ENCODE measurements at places on chromosomes 2 and 18.

GRCh38 chr18:77157312-77157711, 24.7 kb upstream of the MBP start:
- no peak for ATAC-seq

GRCh38 chr18:43482136-43482535, 204.8 kb upstream of the SYT4 start:
- ATAC-seq, result no peak

GRCh38 chr2:42450136-42450535, 43.6 kb downstream of the KCNG3 start:
- ATAC-seq, result no peak

DNA sequence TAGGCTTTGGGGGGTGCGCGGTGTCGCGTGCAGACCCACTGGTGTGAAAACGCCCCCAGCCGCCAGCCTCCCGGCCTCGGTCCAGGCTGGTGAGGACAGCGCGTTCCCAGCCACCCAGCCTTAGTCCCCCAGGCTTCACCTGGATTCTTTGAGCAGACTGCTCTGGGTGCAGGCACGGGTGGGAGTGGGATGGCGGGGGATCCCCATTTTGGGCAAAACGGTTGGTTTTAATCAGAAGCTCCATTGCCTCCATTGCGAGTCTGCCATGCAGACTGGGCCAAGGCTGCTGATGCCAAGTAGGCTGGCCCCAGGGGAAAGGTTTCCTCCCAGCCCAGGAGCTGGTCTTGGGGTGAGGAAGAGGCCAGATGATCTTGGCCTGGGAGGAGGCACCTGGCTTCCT, 445 bp downstream of the MLPH start:
- no peak for ATAC-seq

DNA sequence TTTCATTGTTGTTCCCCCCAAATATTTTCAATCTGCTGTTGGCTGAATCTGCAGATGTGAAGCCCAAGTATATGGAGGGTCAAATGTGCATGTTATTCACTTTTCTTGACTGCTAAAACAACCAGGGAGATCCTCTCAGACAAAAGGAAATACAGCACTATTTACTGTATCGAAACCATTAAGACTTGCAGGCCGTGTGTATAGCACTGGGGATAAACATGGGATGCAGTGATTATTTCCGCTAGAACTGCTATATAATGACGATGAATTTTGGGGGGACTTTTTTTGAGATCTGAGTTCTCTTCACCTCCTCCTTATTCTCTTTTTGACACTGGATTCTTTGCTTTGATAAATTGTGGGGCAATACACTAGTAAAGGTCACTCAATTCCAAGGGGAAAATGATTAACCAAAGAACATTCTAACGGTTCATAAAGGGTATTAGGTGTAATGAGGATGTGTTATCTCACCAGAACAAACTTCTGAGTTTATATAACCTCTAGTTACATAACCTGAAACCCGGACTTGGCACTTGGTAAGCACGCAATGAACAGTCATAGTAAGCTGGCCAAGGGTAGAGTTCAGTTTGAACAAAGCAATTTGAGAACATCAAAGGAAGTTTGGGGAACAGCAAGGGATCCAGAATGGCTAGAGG, 3.5 kb upstream of the UGT1A1 start:
- ATAC-seq, result no peak

DNA sequence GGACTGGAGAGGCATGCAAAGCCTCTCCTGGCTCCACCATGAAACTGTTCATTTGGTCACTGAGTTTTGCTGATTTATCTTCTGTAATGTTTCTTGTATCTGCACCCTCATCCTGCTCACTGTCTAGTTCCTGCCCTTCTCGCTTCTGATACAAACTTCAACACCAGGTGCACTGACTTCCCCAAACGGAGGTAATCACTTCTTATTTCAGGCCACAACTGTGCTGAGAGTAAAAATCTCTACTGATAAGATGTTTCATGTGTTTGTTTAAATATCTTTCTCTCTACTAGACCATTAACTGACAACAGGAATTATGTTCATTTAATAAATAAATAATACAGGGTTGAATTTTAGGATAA, 10.9 kb upstream of the NT5C1B start:
- no peak for ATAC-seq

GRCh38 chr18:44482761-44483160, 197.9 kb upstream of the SETBP1 start:
- ATAC-seq, result no peak
